Activated naive CD4-positive, alpha-beta T cell treated with Interleukin-2 at 50 U/mL for 16 hours (primary cell): ENCODE measurements at places on chromosomes 1 and 21.

DNA sequence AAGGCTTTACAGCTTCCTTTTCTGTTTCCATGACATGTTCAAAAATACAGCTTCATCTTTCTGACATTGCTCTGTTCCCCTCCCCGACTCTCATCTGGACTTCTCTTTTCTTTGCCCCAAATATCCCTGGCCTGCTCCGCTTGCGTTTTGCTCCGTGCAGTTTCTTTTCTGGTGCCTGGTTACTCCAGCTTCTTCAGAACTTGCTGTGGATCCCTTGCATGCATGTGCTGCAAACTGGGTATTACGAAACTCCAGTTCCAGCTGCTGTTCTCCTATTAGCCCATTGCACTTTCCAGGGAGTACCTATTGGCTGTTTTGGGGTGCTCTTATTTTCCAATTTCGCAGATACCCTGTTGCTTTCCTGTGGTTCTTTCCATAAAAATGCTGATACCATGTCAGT, 9.9 kb upstream of the NDC1 start:
- DNase-seq, result no peak

- no peak for DNase-seq
Observed at GRCh38 chr1:16972189-16972895, 8.1 kb downstream of the MFAP2 start.

DNA sequence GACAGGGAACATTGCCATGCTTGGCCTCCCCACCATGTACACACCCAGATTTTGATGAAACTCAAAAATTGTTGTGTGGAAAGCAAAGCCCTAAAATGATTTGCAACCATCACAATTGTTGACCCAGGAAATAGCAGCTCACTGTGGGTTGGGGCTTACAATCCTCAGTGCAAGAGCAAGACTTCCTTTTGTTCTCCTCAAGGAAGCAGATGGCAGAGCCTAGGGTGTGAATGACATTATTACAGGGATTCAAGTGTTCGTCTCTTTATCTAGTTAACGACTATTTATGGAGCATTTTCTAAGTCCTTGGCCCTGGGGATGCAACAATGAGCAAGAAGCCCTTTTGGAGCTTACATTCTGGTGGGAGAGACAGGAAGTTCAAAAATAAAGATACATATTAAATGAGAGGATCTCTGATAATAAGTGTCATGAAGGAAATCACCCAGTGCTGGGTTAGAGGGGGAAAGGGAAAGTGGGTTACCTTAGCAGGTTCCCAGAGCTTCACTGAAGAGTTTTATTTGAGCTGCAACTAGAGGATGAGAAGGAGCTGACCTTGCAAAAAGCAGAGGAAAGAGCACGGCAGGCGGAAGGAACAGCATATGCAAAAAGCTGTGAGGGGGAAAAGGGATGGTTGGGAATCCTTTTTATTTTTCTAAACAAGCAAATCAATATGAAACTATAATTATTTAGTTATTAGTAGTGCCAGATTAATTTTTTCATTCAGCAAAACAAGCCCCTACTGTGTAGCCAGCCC, 38.5 kb upstream of the ID3 start:
- no peak for DNase-seq

DNA sequence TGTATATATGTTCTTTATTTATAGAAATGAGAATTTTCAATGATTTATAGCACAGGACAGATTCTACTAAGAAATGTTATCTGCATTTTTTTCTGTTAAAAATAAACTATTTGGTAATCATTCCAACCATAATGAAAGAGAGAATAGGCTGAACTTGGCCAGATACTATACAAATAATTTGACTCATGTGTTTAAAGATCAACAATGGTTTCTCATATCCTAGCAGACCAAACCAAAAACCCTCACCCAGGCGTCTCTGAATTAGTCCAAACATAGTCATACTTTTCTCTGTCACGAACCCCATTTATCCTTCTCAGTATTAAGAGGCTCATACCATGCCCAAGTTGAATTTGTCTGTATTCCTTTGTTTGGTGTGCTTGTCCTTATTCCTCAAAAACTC, 40.3 kb downstream of the RPE65 start:
- no peak for DNase-seq

- DNase-seq, result no peak
Observed at GRCh38 chr1:213326281-213327016, 275.4 kb downstream of the RPS6KC1 start.

GRCh38 chr1:36951292-36951750, 83.0 kb downstream of the GRIK3 start:
- no peak for DNase-seq

DNA sequence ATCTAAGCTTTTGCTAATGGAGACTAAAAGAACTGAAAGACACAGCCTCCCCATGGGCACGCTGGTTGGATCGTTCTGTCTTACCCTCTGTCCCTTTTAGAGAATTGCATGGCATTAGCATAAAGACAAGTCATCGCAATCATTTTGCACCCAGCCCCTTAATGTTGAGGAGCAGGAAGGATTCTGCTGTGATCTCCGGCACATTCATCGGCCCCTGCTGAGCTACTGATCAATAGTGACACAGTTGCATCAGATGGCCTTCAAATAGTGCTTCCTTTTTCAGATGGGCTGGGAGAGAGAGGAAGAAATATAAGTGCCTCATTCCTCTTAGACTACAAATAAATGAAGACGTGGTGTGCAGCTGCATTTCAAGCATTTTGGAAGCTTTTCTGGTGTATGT, 75.4 kb downstream of the NOS1AP start:
- no peak for DNase-seq

GRCh38 chr1:70990469-70991253, 57.0 kb downstream of the PTGER3 start:
- no peak for DNase-seq

DNA sequence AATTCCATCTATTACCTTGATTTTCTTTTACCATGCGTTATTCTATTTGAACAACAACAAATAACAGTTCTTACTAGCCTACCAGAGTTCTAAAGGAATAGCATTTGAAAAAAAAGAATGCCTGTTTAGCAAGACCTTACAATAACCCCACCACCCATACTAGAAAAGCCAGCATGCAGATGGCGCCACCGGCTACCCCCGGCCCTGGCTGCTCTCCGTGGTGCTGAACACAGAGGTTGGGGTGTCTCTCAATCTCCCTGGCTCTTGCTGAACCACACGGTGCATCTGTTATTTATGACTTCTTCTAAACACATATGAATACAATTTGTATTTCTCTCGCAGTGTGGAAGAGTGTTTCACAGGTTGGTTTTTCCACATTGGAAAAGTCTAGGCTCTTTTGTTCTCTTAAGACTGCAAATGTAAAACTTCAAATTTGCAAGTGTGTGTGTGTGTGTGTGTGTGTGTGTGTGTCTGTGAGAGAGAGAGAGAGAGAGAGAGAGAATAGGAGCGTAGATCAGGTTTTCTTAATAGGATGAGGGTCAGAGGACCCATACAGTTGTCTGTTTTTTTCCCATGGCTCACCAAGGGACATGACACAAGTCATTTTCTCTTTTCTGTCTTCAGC, 13.6 kb downstream of the GRIK3 start:
- no peak for DNase-seq

DNA sequence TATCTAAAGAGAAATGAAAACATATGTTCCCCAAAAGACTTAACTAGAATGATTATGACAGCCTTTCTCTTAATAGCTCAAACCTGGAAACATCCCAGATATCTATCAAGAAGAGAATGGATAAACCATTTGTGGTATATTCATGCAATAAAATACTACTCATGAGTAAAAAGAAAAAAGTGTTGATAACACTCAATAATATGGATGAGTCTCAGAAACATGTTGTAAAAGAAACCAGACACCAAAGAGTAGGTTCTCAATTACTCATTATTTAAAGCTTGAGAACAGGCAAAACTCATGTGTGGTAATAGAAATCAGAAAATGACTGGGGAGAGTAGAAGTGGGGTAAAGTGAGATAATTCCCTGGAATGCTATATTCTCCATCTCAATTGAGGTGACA, 154.1 kb downstream of the PHTF1 start:
- DNase-seq, result no peak

GRCh38 chr21:37675202-37675801, 241.0 kb downstream of the KCNJ6 start:
- DNase-seq, result peak; percentile 47

- DNase-seq, result no peak
Observed at GRCh38 chr1:212621949-212622305, 13.4 kb downstream of the ATF3 start.

- no peak for DNase-seq
Observed at GRCh38 chr1:213277036-213277435, 226.0 kb downstream of the RPS6KC1 start.

DNA sequence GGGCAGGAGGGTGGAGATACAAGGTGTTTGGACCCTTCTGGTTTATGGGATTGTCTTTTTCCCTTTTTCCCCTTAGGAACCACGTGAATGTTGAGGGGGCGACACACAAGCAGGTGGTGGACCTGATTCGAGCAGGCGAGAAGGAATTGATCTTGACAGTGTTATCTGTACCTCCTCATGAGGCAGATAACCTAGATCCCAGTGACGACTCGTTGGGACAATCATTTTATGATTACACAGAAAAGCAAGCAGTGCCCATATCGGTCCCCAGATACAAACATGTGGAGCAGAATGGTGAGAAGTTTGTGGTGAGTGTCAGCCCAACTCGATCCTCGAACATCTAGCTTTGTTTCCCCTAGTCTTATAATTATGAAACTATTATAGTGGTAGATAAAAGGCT, 27.0 kb downstream of the SNX27 start:
- no peak for DNase-seq

GRCh38 chr1:8482979-8483381, 165.1 kb downstream of the SLC45A1 start:
- DNase-seq, result no peak

- DNase-seq, result no peak
Observed at GRCh38 chr1:84048820-84049219, 49.9 kb upstream of the TTLL7 start.

- DNase-seq, result no peak
Observed at GRCh38 chr1:157646144-157646543, 48.3 kb upstream of the FCRL4 start.

DNA sequence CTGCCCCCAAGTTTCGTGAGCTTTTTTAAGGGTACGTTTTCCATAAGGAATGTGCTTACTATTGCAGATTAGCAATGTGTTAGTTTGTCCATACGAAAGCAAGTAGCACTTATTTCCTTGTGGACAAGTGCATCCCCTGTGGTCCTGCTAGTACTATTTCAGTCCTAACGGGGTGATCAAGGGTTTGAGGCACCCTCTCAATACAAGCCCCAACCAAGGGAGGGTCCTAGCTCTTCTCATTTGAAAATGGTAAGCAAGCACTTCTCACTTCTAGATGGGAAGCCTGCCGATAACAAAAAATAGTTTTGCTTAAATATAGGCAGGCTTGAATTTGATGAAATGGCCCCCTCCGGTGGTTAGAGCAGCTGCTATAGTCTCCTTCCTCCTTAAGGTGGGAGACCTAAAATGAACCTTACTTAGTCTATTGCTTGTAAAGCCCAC, 64.0 kb upstream of the HMCN1 start:
- peak; percentile 33 for DNase-seq

DNA sequence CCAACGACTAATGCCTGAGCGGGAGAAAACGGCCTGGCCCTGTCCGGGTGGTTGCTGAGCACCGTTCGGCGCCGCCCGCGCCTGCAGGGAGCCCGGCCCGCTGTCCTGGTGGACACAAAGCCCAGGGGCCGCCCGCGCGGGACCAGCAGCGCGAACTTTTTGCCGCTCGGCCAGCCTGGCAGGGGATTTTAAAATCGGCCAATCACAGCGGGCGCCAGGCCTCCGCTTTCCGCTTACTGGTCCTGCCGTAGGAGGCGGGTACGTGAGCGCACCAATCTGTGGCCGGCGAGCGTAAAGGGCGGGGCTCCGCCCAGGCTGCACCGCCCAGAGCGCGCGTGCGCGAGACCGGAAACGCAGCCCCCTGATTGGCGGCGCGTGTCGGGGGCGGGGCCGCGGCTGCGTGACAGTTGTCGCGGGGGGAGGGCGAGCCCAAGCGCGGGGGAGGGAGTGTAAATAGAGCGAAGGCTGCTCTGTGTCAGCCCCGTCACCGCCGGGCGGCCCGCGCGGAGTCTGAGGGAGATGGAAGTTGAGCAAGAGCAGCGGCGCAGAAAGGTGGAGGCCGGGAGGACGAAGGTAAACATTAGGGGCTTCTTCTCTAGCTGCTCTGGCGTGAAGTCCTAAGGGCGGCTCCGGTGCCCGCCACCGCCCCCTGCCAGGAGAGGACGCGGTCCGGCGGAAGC, at the start of the genes C21orf58 and PCNT:
TSS of gene C21orf58 (minus strand) at position 161 of the 680 bp plus-strand sequence. CDS start 1,132 bp downstream, outside the sequence.
TSS of gene PCNT (plus strand) at position 447 of the 680 bp plus-strand sequence. CDS start at position 520, 73 bp downstream.
- peak; percentile 98 for DNase-seq

GRCh38 chr1:166960858-166961474, 14.4 kb downstream of the ILDR2 start:
- DNase-seq, result no peak

DNA sequence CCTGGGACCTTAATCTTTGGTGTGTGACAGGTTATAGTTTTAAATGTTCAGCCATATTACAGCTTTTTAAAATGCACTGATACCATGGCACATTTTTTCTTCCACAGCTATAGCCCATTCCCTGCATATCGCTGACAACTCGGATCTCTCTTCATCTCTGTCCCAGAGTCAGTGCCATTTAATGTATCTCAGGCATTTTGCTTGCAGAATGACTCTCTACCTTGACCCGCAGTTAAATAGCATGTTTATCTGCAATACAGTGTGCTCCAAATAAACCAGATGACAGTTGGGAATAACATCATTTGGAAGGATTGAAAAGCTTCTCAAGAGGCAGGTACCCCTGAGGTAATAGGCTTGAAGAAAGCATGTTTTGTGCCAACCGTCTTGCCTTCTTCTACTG, 99.8 kb upstream of the USH2A start:
- no peak for DNase-seq

DNA sequence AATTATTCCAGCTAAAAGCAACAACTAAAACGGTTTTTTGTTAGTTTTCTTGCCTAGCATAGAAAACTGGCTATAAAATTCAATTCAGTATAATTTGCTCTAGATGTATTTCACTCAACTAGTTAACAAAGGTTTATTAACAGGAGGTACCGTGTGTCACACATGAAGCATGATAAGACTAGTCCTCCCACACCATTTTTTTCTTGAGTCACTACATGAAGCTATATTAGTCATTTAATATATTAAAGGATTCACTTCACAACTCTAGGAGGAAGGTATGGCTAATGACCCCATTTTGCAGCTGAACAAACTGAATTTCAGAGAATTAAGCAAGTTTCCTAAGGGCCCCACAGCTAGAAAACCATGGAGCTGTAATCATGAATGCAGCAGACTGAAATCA, 307.8 kb upstream of the USP25 start:
- no peak for DNase-seq

DNA sequence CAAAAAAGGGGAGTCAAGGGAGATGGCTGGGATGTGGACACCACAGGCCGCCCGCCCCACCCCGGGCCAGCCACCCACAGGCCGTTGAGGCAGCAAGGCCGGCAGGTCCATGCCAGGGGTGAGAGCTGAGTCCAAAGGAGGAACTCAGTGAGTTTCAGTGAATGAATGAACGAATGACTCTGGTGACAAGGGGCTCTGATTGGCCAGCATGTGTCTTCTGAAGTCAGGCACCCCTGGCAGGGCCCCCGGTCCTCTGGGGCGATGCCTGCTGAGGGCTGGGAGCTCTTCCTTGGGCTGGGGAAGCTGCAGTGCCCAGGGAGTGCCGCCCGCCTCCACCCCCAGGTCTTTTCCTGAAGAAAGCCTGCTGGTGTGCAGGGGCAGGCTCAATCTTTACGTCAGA, 236.1 kb upstream of the VAMP3 start:
- DNase-seq, result no peak
